ENCODE measurements at places on chromosomes 11 and 22.

GRCh38 chr11:32052215-32052614 is 38.7 kb upstream of the RCN1 start:
- DNase-seq = peak; percentile 46

- DNase-seq = no peak
Measured at GRCh38 chr11:115151010-115151409, 353.2 kb downstream of the CADM1 start.

DNA sequence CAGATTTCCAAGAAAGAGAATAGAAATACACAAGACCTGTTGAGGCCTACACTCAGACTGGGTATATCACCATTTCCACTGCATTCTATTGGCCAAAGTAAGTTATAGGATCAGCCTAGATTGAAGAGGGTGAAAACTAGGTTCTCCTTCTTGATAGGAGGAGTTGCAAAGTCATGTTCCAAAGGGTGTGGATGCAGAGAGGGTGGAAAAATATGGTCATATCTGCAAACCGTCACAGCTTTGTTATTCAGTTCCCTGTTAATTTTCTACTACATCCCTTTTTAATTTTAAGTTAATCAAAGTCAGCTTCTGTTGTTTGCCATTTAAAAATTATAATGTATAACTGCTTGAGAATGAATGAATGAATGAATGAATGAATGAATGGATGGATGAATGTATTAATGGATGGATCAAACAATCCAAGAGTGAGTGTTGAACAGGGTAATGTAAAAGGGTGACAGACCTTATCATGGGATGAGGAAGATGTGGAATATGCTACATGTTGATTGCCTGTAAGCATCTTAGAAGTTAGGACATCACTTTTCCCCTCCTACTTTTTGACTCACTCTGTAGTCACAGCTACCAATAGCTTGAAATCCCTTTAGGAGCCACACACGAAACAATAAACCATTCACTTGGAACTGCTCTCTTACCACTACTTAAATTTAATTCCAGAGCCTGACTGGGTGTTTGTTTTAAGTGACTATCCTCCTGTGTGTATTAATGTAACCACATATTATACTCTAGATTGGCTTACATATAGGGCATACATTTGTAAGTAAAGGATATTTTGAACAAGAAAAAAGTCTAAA is 121.5 kb downstream of the CCDC34 start:
- no peak for DNase-seq

GRCh38 chr11:129694538-129694937 is 121.1 kb upstream of the TMEM45B start:
- DNase-seq = no peak

GRCh38 chr11:35412285-35412684 is 7.1 kb downstream of the SLC1A2 start:
- DNase-seq = no peak

DNA sequence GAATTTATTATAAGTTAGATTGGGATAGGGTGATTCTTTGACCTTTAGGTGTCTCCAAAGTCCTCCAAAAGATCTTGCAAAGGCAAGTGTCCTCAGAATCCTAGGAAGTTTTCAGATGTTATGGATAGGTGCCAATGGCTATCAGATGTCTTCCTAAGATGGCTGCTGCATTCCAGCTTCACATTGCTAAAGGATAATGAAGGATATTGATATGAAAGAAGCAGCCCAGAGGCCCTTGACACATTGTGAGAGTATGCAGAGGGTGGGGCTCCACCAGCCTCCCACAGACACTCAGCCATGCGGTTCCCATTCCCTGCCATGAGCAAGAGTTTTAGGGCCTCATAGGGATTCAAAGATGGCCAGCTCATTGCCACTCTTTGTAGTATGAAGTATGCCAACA is 22.3 kb upstream of the GLYATL2 start:
- DNase-seq = no peak

- DNase-seq = no peak
Measured at GRCh38 chr11:98155696-98156095, 865.1 kb upstream of the CNTN5 start.

GRCh38 chr22:37497062-37497599 is 10.9 kb upstream of the MFNG start:
- no peak for DNase-seq

DNA sequence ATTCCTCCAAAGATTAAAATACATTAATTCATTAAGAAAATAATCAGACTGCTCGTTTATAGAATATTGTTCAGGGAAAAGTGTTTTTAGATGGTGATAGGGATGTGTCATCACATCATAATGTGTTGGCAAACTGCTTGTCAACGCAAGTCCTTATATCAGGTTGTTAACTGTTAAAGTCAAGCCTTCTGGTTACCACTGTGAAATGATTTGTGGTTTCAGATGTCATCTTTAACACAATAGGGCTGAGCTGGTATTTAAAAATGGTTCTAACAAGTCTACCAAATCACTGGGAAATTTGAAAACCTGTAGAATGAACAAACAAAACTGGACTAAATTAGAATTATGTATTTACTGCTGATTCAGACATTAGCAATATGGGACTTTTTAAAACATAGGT is 2.4 kb upstream of the MMP13 start:
- DNase-seq = no peak

DNA sequence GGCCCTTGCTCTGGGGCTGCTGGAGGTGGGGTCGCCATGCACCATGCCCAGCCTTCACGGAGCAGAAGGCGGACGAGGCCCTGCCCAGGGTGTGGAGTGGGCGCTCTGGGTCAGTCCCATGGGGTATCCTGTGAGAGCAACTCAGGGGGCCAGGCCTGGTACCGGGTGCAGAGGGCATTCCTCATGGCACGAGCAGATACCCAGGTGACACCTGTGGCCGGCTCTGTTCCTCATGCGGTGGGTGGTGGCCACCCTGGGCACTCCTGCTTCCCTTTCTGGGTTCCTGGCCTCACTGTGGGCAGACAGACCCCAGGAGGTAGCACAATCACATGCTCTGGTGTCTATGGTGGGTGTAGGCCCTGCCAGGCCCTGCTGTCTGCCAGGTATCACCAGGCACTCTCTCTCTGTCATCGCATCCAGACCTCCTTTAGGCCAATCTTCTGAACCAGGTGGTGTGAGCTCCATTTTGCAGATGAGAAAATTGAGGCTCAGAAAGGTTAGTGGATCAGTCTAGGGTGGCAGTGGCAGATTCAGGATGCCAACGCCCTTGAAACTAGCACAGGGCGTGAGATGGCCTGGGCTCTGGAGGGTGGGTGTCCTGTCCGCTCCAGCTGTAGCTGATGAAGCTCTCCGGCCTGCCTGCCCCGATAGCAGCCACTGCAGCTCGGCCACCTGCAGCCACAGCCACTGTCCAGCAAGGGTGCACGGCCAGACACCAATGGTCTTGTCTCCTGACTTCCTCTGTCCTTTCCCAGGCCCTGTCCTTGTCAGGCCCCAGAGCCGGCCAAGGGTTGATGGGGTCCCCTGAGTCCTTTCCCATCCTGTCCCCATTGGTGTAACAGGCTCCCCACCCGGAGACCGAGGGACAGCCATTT is 15.1 kb downstream of the DGKZ start:
- no peak for DNase-seq

- DNase-seq = no peak
Measured at GRCh38 chr11:61512435-61512834, 3.9 kb downstream of the LRRC10B start.

GRCh38 chr22:47318041-47318737 is 555.7 kb downstream of the TBC1D22A start:
- DNase-seq = no peak

- peak; percentile 50 for DNase-seq
Measured at GRCh38 chr11:128483211-128483788, 104.1 kb downstream of the ETS1 start.

DNA sequence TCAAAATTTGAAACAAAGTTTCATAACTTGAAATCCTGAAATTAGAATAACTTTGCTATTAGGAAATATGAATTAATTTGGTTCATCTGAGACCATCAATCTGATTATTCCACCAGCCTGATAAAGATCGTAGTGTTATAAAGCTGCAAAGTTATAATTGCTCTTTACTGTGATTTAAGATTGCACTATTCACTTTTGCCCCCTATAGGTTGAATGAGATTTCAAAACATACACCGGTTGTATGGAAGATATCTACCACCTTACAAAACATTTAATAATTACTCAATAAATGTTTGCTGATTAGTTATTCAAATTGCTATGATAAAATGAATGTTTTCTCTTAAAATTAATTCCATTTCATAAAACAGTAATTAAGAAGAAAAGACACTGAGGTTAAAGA is 26.1 kb downstream of the APIP start:
- no peak for DNase-seq

DNA sequence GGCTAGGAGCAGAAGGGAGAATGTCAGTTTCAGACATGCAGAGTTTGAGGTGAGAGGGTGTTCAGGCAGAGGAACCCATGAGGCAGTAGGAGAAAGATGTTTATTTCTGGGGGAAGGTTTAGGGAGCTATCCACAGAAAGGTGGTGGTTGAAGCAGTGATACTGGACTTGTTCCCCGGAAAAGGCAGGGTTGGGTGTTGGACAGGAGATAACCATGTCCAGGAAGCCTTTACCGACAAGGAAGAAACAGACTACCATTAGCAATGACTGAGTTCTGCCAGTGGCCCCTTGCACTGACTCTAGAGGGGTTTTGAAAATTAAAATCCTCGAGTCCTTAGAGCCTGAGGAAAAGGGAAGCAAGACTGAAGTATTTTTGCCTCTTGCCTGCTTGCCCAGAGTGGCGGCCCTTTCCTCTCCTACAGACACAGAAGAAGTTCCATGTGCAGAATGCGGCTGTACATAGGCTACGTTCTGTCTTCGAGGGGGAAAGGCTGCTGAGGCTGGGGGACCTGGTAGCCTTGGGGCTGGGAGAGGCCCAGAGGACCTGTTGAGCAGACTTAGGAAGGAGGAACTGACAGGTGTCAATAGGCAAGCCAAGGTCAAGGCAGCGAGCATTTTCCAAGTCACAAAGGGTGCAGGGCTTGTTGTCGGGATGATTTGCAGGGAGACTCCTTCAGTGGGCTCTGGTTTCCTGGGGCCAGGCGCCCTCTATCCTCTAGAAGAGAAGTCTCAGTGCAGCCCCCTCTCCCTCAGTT is 146.7 kb downstream of the LDLRAD3 start:
- no peak for DNase-seq

DNA sequence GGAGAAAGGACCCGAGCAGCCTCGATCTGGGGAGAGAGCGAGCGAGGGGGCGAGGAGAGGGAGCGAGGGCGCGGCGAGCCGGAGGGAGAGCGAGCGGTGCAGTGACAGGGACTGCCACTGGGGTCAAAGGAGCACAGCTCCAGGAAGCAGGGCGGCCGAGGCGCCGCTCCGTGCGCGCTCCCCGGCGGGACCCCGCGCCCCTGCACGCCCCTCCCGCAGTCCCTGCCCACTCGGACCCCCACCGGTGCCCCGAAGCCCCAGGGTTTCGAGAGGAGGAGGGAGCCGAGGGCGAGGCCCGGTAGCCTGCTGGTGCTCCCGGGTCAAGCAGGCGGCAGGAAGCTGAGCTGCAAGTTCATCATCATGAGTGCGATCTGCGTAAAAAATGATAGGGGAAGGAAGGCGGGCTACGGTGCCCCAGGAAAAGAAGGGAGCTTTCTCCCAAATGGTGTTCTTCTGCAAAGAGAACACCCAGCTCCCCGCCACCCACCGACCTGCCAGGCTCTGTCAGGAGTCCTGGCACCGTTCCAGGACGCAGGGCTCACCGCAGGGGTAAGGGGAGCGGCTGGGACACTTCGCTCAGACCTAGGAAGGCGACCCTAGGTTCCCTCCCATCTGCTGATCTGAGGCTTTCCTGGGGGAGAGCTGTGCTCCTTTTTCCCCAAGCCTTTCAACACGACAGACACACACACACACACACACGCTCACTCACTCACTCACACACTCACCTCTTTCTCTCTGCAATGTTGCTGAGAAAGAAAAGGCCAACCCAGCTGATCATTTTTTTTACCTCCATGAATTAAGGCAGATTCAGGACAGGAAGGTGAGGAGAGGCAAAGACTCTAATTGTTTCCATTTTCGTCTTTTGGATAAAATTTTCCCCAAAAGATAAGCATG is at the start of gene MPPED2:
MPPED2 (minus strand) TSS at position 103 of the 894 bp plus-strand sequence. CDS start 5,980 bp downstream, outside the sequence.
- peak; percentile 77 for DNase-seq

- no peak for DNase-seq
Measured at GRCh38 chr22:48431536-48432315, 1395.9 kb downstream of the BRD1 start.

DNA sequence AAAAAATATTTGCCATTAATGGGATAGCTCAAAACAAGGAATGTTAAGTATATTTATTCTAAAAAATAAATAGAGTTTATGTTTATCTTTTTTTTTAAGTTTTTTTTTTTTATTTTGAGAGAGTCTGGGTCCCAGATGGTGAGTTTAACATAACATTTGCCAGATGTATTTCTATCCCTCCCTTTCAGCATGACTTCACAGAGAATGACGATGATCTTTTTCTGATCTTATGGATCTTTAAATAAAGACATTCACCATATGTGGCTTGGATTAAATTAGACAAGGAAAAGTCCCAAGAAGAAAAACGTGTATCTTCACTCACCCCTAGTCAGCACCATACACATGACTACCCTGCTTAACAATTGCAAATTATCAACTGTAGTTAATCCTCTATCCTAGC is 839.8 kb upstream of the CNTN5 start:
- DNase-seq = no peak

GRCh38 chr11:132564091-132564885 is 968.0 kb downstream of the OPCML start:
- DNase-seq = no peak

GRCh38 chr22:24105013-24105360 is 76.3 kb upstream of the SUSD2 start:
- DNase-seq = no peak

GRCh38 chr22:19292458-19293230 is 1.1 kb upstream of the CLTCL1 start:
- no peak for DNase-seq

- DNase-seq = no peak
Measured at GRCh38 chr22:20590477-20591294, 83.3 kb downstream of the MED15 start.

DNA sequence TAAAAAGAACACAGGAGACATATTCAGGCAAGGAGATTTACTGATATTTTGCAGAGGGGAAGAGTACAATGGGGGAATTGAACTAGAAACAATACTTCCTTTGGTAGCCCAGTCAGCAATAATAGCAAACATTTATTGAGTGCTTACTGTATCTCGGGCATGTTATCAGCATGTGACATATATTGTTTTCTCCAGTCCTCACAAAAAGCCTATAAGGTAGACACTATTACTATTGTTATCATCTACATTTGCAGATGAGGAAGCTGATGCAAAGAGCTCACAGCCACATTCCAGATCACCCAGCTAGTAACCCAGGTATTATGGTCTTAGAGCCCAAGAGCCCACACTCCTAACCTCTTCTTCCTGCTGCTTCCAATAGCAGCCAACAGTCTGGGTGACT is 27.9 kb downstream of the NAV2 start:
- no peak for DNase-seq

DNA sequence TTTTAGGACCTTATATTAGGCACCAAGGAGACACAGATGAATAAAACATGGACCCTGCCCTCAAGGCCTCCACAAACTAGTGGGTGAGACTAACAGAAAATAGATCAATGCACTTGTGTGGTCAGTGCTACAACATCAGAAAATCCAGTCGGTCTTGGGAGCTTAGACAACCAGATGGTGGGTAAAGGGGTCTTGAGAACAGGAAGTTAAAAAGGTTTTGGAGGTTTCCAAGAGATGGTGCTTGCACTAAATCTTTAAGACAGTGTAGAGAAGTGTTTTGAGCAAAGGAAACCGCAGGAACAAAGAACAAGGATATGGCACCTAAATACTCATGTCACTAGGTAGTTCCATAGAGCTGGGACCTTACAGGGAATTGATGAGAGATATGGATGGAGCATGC is 56.2 kb downstream of the GALNT18 start:
- no peak for DNase-seq
